Stimulated activated CD4-positive, alpha-beta T cell treated with anti-CD3 and anti-CD28 coated beads, Interleukin-4, amount 100 ng/mL, for 24 hours (primary cell): ENCODE measurements at places on chromosomes 3 and 15.

- no peak for DNase-seq
These were observed 25.5 kb downstream of the ESYT3 start for GRCh38 chr3:138459619-138460535.

DNA sequence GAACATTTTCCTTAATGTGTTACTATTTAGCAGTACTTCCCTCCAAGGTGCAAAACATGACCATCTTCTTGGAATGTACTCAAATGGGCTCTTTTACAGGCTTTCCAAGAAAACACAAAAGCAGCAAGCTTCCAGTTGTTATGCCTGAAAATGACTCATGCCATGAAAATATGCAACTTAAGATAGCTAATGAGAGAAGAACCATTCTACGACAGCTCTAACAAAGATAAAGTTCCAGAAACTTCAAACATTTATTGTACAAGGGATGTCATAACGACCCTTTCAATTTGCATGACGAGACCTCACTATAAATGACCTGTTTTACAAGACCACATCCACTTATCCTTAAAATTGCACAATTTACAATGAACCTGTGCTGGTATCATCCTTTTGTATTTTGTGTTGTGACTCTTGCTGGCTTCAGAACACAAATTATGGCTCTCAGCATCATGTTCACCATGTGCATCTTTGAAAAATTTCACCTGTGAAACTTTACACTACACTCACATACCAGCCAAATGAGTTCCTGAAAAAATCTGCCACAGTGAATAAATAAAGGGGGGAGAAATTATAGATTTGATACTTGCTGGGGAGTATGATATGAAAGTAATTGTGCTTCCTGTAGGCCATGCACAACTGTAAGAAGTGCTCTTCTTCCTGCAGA is 433.7 kb downstream of the MAGI1 start:
- DNase-seq: no peak

DNA sequence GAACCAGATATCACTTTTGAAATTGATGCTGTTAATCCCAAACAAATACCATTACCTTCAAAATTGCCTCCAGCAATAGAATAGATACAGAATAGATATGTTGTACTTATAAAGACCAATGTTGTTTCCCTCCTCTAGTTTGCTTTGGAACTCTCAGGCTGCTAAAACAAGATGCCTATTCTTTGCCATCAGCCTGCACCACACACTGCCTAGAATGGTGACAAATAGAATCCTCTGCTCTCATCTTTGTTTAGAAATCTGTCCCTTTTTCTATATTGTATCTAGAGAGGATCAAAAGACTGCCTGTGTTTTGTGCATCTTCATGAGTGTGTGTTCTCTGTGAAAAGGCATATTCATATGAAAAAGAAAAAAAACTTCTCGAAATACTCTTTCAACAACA is 349.2 kb upstream of the CCDC54 start:
- DNase-seq: no peak

- DNase-seq: no peak
These were observed 167.6 kb downstream of the RAB11A start for GRCh38 chr15:66036859-66037258.

DNA sequence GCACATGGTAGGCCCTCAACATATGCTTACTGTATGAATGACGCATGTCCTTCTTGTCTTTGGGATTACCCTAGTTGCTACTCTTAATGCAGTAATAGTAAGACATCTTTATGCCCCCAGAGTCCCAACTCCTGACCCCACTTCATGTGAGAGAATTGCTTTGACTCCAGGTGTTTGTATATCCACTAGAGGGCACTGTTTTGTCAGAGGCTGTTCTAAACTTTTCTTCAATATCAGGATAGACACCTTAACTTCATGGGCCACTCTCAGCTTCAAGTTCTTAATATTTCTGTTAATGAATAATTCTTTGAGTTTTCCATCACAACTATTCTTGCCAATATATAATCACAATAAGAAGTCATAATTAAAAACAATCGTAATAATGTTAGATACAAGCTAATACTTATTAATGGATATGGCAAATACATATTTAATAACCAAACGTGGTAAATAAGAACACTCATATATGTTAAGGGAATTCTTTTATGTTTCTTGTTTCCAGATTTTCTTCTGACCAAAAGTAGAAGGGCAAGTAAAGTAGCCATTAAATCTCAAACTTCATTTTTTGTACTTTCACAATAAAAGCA is 337.2 kb upstream of the DNAJC19 start:
- no peak for DNase-seq

- no peak for DNase-seq
These were observed 756 bp upstream of the CAMK2N2 start for GRCh38 chr3:184261854-184262763.

DNA sequence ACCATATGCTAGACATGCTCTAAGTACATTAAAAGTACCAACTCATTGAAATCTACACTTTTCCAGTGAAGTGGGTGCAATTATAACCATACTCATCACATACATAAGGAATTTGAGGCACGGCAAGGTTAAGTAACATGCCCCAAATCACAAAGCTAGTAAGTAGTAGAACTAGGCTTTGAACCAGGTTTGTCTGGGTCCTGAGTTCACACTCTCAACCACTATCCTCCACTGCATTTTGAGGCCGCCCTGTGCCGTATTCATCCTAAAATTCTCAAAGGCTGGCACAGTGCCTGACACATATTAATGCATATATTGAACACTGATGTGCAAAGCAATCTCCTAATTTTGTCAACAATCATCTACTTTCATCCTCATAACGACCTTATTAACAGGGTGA is 68.8 kb upstream of the CDV3 start:
- no peak for DNase-seq

DNA sequence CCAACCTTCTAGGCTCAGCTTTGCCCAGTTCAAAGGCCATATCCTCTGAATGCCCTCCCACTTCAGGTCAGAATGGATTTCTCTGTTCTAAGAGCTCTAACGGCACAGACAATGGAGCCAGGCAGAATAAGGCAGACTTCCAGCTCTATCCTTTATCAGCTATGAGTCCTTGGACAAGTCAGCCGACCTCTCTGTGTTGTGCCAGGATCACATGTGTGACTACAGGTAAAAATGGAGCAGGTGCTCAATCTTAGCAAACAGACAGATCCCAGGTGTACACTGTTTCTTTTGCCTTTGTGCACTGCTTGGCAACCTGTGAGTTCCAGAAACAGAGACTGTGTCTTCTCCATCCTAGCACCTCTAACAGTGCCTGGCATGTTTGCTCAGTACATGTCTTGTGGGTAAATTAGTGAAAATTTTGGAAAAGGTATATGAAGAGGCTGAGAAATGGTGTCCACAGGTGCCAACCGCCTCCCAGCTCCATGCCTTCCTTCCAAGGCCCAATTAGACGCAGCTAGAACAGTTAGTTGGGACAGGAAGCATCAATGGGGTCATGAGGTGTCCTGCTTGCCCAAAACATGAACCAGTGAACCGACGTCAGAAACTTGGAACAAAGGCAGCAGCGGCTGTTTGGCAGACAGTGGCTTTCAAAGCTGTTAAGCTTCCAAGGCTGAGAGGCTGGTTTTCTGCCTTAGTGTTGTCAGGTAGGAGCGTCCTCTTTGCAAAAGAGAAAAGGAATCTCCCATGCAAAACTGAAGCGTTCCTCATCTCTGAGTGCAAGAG is 28.7 kb downstream of the TLE3 start:
- no peak for DNase-seq

- no peak for DNase-seq
These were observed 3.7 kb downstream of the HHATL start for GRCh38 chr3:42698911-42699230.

DNA sequence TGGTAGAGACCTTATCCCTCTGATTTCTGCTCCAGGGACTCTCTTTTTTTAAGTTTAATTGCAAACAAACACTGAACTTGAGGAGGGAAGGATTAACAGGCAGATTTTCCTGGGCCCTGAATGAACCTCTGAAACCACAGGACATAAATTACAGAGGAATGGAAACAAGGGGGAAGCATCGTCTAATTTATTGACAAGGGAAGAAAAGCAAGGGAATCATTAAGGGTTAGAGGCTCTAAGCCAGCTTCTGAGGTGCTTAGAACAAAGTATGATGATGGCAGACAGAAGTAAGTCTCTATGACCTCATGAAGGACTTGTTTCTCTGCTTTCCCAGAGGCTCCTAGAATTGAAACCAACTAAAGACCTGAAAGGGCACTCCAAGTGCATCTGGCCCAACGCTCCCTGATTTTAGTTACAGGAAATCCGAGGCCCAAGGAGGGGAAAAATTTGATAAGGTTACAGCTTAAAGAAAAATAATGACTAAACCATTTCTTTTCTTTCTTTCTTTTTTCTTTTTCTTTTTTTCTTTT is 244.7 kb upstream of the NR2E3 start:
- no peak for DNase-seq

GRCh38 chr3:157515398-157515797 is 12.2 kb upstream of the VEPH1 start:
- no peak for DNase-seq

- DNase-seq: peak; percentile 11
These were observed 29.0 kb downstream of the CPOX start for GRCh38 chr3:98564282-98565005.

DNA sequence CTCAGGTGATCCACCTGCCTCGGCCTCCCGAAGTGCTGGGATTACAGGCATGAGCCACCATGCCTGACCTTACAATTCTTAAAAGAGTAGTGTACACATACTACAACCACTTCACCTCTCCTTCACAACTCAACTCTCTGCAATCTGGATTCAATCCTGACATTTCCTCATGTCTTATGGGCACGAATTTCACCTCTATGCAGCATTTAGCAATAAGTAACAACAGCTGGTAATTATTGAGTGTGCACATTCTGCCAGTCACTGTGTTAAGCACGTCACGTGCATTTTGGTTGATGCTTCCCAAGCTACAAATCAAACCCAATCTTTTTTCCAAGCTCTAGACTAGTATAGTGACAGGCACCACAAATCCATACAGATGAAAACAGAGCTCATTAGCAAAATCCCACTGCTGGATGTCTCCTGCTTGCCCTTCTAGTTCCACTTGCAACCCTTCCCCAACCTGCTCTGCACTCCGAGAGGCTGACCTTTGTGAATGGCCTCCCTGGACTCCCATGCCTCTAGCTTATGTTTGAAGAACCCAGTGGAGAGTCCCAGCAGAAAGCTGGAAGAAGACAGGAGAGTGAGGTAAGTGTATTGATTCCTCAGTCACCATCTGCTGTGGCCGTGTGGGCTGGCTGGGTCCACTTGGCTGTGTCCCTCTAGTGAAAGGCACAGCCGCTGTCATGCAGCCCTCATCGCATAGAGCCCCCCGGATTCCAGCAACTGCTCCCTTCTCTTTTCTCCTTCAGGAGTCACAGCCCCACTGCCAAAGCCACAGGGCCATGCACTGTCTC is 176.5 kb downstream of the MEX3B start:
- no peak for DNase-seq

- DNase-seq: no peak
These were observed 156.9 kb downstream of the FBLN2 start for GRCh38 chr3:13705702-13706280.

DNA sequence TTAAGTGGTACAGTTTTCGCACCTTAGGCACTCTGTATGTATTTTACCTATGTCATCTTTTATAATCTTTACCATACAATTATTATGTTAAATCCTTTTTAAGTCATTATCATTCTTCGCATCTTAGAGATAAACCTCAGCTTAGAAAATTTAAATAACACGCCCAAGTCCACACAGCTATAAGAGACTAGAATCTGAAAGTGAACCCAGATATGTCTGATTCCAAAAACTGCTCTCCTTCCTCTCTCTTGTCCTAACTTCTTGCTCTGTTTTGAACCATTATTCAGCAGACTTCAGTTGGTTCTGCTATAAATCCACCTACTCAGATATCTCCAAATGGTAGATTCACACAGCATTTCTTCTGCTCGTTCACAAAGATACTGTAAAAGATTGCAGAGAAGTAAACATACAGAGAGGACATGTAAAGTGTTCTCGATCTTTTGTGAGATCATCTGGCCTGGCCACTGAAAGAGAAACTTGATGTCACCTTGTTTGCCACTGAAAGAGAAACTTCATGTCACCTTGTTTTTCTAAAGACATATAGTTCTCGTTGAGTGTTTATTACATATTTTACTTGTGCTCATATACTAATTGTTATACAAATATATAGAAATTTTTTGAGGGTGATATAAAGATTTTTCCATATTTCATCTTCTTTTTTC is 533.2 kb downstream of the GRM7 start:
- no peak for DNase-seq

DNA sequence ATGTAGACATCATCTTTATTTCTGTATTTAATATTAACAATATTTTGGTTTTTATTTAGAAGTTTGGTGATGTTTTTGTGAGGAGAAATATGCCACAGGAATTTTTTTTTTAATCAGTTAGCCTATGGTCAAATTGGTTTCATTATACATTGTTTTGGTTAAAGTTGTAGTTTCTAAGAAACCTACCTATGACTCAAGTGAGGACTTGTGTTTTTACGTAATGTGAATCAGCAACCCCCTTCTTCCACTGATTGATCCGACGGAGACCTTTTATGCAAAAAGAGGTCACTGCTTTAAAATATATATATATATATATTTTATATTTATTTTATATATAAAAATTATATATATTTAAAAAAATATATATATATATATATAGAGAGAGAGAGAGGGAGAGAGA is 698.1 kb downstream of the FHIT start:
- DNase-seq: no peak

- DNase-seq: no peak
These were observed 75.6 kb upstream of the PRICKLE2 start for GRCh38 chr3:64300790-64301423.

GRCh38 chr3:173128633-173129032 is 12.4 kb downstream of the SPATA16 start:
- no peak for DNase-seq

DNA sequence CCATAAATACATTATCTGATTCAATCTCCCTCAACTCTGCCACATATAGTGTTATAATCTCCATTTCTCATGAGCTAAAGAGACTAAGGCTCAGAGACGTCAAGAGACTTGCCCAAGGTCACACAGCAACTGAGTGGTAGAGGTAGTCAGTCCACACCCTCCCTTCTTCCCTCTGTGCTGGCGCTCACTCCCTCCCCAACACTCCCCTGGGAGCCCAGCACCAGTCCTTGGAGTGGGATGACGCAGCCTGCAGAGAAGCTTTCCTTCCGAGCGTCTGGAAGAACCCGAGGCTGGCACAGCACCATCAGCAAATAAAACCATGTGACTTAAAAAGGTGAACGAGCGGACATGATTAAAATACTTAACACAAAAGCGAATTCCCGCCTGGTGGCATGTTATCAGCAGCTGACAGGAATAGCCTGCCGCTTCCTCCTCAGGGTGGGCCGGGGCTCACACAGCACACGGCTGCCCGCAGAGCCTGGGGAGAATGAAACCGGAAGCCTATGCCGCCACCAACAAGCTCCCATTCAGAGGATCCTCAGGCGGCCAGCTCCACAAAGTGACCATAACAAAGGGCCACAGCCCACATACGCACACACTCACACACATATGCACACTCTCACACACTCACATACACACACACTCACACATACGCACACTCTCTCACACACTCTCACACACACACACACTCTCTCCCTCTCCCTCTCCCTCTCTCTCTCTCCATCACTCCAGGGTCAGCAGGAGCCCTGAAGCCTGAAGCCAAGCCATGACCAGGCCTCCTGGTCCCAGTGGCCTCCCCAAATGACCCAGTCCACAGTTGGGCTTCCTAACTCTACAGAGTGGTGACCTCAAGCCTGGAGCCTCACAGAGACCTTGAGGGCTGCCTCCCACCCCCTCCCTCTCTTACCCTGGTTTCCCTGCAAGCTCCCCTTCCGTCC is 120.5 kb downstream of the XXYLT1 start:
- peak; percentile 6 for DNase-seq

GRCh38 chr3:11477407-11477911 is 166.3 kb downstream of the VGLL4 start:
- no peak for DNase-seq
